ENCODE measurements at places on chromosomes 6 and 20. TPM values are rescaled to one million over a fixed set of nuclear protein-coding genes. Genes with fewer than 3 reads are reported as not detected.

DNA sequence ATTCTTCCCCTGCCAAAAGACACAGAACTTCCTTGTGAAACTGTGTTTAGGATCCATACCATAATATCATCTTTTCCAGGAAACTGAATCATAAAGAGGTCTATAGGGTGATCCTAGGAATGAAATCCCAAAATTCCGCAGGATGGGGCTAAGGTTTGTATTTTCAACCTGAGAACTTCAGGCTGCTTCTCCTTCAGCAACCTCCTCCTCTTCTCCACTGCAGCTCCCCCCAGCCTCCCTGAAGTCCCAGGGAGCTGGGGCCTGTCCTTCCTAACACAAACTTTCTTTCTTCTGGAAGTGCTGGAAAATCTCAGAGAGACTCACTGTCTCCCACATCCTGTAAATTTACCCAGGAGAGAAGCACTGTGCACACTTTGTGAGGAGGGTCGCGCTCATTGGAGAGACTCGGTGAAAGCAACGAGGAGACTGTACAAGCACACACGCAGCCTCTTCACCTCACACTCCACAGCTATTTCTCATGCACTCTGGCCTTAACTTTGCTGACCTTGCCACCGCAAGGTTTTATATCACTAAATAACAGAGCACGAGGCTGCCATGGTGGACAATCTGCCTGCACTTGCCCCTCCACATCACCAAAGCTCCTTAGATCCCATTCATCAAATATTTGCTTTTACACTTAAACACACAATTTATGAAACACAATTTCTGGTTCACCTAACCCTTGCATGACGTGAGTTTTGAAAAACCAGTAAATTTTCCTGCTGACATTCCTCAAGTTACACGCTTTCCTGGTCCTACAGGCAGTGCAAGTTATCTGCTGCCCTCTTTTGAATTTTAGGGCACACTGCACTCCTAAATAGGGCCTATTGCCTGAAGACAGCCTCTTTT lies 14.3 kb downstream of the ID4 start:
- DNase-seq = no peak

GRCh38 chr6:127439718-127440117 lies 19.5 kb downstream of the KIAA0408 start:
- no peak for DNase-seq

The WFDC11 gene
- not detected for total RNA-seq

The GLP1R gene
- not detected for total RNA-seq

All from thoracic aorta (tissue), 2 donors.